Suppressor macrophage (primary cell): ENCODE measurements at places on chromosomes 11 and 22.

- no peak for DNase-seq
These were observed 353.1 kb downstream of the METTL15 start for GRCh38 chr11:28461338-28461737.

DNA sequence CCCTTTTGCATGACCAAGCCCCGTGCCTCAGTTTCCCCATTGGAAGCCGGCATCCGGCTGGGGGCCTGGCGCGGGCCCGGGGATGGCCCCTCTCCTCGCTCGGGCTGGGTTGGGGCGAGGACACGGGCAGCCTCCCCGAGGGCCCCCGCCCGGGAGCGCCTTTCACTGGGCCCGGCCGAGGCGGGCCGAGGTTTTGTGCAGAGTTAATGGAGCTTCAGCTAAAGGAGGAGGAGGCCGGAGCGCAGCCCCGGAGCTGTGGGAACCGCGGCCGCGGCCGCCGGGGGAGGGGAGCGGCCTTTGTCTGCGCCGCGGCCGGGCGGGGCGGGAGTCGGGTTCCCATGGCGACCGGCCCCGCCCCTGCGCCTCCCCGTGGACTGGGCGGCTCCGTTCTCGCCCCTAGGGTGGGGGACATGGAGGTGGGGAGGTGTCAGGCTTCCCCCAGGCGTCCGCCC is 1.4 kb upstream of the MAPK11 start:
- peak; percentile 46 for DNase-seq

DNA sequence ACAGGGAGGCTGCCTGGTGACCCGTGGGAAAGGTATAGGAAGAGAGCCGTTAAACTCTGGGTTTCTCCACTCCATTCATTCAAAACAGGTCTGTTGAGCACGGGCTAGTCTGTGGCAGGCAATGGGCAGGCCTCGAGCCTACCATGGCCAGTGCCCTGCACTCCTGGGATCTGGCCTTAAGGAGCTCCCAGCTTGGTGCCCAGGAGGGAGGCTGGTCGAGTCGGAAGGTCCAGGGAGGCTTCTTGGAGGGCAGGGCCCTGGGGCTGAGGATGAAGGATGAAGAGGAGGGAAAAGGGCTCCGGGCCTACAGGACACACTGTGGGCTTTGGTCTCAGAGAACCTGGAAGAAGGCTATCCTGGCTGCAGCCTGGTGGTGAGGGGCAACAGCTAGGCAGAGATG is 41.9 kb upstream of the MN1 start:
- DNase-seq: no peak

DNA sequence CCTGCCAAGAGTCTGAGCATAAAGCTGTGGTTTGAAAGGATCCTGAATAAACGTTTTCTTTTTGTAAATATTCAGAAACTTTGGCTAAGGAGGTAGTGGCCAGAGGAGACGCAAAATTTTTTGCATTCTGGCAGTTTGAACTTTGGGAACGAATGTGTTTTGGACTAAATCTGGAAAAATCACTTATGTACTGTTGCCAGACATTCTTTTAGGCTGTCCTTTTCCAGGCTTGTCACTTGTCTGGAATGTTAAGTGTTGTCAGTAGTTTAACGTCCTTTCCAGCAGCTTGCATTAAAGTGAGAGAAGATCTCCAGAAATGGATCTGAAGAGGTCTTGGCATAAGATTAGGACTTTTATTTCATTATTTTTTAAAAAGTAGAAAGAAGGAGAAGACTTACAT is 18.5 kb downstream of the SPECC1L start:
- no peak for DNase-seq

- peak; percentile 92 for DNase-seq
These were observed 2.4 kb upstream of the SLC15A3 start for GRCh38 chr11:60954421-60954820.

DNA sequence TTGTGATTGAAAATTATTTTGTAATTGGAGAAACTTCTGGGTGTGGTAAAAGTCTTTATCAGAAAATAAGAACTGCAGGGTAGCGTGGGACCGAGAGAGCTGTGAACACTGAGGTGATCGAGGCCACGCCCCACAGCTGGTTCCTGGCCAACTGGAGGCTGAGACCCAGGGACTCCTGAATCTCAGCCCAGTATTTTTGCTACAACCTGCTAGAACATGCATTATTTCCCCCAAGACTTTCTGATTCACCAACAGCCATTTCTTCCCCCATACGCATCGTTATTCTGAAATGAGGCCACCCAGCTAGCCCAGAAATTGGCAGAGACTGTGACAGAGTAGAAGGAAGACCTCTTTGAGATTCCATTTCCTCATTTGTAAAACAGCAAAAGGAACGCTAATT is 3.4 kb upstream of the FGF19 start:
- no peak for DNase-seq

- DNase-seq: no peak
These were observed 82.7 kb upstream of the TMEM45B start for GRCh38 chr11:129732941-129733340.

GRCh38 chr22:38760477-38761201 is 4.8 kb upstream of the SUN2 start:
- DNase-seq: no peak

DNA sequence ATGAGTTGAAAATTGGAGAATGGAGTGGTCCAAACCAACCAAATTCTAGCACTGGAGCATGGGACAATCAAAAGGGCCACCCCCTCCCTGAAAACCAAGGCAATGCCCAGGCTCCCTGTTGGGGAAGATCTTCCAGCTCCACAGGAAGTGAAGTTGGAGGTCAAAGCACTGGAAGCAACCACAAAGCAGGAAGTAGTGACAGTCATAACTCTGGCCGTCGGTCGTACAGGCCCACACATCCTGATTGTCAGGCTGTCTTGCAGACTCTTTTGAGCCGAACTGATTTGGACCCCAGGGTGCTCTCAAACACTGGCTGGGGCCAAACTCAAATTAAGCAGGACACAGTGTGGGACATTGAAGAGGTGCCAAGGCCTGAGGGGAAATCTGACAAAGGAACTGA is 80.5 kb upstream of the ADSL start:
- peak; percentile 79 for DNase-seq

DNA sequence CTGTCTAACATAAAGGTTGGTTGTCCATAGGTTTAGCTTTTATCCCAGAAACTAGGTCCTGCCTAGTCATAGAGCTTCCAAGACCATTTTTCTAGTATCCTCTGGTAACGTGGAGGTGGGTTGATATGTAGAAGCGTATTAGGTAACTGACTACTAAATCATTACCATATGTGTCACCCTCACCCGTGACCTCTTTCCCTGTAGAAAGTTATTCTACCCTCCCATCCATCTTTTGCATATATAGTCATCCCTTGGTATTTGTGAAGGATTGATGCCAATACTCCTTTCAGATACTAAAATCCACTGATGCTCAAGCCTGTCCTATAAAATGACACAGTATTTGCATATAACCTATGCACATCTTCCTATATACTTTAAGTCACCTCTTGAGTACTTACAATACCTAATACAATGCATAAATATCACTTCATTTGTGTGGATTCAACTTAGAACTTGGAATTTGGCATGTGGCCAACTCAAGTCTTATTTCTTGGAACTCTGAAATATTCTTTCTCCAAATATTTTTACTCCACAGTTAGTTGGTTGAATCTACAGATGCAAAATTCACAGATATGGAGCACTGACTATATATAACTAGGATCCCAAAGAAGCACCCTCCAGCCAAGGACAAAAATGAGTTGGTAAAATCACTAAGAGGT is 497.0 kb upstream of the TENM4 start:
- DNase-seq: no peak

GRCh38 chr11:15698855-15699254 is 584.1 kb downstream of the INSC start:
- no peak for DNase-seq

- peak; percentile 12 for DNase-seq
These were observed 37.9 kb downstream of the TMPRSS5 start for GRCh38 chr11:113668255-113668654.

DNA sequence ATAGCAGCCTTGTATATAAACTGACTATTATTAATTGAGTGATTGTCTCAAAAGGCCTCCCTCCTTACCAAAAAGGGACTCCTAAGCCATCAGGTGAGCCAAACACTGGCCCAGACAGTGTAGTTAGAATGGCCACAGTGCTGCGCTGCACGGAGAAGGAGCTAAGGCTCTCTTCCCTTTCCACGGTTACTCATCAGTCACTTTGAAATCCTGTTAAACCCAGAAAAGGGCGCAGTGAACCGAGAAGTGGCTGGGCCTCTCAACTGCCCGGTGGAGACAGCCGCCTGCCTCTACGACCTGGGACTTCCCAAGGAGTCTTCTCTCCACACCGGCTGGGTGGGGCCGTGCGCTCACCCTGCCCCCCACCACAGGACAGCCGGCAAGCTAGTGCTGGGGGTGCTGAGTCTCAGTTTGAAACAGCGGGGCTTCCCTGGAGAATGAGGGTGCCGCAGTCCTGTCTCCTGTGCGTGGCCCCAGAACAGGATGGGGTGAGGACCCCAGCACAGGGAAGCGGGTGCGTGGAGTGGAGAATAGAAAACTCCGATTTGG is 1.3 kb downstream of the MYH9 start:
- DNase-seq: peak; percentile 77
